Stimulated activated naive CD8-positive, alpha-beta T cell treated with anti-CD3 and anti-CD28 coated beads, Interleukin-15, Interleukin-2, amounts not matched to agents 100 U/mL and 50 U/mL, for 24 hours (primary cell): ENCODE measurements at places on chromosomes 3 and 15.

- DNase-seq: no peak
Observed at GRCh38 chr3:112693186-112693585, 52.2 kb upstream of the CCDC80 start.

GRCh38 chr3:58408906-58409305, 24.7 kb downstream of the PDHB start:
- DNase-seq: no peak

DNA sequence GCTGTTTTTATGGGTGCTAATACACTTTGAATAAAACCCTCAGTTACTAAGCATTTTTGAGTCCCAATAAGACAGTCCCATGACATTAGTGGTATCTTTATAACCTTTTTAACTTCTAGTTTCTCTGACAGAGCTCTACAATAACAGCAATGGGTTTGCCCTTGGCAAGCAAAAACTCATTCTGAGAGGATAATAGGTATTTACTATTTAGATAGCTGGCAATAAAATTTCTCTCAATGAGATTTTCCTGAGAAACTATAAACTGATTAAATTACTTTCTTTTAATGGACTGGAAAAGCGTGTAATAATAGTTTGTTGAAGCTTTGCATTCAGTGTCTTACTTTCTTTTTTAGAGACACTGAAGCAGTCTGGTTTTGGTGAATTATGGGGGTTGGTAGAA, 168.0 kb upstream of the MLF1 start:
- DNase-seq: no peak

DNA sequence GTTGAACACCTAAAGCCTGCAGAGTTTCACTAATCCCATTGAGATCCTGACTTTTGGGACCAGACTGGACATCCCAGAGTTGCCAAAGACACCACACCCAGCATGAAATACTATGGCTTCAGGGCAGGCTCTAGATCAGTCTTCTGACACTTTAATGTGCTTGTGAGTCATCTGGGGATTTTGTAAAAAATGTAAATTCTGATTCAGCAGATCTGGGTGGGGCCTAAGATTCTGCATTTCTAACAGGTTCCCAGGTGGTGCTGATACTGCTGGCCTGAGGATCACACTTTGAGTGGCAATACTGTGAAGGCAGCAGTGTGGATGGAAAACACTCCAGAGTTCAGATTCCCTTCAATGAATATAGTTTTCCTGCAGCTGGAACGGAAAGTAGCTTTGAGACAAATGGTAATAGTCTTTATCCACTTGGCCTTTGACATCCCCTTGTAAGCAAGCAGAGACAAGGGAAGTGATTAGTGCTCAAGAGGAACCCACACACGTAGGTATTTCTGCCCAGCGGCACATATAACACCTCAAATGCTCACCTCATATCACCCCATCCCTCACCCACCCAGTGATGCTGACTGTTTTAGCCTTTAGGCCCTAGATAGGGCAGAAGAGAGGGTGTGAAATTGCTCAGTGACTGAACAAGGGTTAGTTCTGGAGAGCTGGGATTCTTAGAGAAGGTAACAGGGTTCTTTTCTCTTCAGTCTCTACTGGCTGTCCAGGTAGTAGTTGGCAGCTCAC, 51.5 kb upstream of the GSK3B start:
- DNase-seq: no peak

DNA sequence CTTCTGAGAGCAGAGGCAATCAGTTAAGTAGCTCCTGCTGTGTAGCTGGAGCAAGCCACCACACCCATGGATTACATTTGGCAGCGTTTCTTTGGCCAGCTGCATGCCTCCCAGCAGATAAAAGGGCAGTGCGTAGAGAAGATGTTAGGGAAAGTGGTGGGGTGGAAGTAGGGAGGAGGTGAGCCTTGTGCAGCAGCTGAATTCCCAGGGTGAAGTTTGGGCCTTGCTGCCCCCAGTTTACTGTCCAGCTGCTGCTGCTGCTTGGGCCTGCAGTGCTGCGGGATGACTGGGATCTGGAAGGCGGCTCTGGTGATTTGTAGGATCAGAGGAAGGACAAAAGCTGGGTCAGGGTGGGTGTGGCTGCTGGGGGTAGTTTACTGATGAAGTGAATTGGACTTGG, 318.7 kb upstream of the C2CD4B start:
- no peak for DNase-seq
